ENCODE measurements at places on chromosomes 4 and X.

- no peak for DNase-seq
Observed at GRCh38 chr4:1869530-1870327, 1.5 kb upstream of the NSD2 start.

- DNase-seq, result no peak
Observed at GRCh38 chr4:32417113-32417704, 1697.0 kb downstream of the PCDH7 start.

GRCh38 chrX:123809854-123810375, 49.9 kb upstream of the XIAP start:
- no peak for DNase-seq

DNA sequence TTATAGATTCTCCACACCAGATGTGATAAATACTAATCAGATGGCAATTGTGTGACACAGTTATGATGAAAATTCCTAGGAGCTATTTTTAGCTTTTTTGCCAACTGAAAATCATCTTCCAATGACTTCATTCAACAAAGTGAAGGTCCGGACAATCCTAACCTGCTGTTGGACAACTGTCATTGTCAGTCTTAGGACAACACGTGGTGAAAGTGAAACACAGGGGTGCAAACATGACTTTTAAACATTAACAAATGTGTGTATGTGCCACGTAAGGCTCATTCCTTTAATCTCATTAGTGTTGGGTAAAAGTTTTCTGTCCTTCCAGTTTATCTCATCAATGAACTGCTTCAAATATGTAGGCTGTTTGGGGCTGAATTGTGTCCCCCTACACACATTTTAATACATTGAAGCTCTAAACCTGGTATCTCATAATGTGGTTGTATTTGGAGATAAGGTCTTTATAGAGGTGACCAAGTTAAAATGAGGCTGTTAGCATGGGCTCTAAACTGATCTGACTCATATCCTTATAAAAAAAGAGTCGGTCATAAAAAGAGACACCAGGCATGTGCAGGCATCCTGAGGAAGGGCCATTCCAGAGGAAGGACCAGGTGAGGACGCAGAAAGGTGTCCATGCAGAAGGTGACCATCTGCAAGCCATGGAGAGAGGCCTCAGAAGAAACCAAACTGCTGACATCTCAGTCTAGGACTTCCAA, 41.2 kb upstream of the SMAD1 start:
- no peak for DNase-seq

DNA sequence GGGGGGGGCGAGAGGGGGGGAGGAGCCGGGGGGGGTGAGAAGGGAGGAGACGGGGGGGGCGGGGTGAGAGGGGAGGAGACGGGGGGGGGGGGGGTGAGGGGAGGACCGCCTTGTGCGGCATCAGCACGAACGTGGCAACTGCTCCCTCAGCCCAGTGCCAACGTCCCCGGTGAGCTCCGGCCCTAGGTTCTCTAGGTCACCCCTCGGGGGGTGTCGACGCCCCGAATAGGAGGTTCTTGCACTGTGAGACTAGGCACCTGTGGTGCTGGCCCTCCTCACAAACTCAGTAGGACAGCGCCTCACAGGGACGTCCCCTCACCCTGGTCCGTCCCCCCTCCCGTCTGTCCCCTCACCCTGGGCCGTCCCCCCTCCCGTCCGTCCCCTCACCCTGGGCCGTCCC, 21.5 kb upstream of the GTPBP6 start:
- DNase-seq, result no peak

DNA sequence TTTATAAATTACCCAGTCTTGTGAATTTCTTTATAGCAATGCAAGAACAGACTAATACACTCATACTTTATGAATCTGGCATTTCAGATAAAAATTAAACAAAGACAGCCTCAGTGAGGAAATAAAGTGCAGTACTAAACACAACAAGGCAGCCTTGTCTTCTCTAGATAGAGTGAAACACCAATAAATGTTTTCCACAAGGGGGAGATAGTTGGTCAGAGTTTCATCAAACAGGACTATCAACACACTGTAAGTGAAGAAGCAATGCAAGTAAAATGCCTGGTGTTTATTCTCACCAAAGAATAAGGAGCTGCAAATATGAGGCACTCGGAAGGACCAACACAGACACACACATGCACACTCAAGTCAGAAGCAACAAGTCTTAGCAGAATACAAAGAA, 62.8 kb downstream of the FAM9B start:
- no peak for DNase-seq

- DNase-seq, result no peak
Observed at GRCh38 chrX:131987252-131987651, 35.9 kb upstream of the STK26 start.

DNA sequence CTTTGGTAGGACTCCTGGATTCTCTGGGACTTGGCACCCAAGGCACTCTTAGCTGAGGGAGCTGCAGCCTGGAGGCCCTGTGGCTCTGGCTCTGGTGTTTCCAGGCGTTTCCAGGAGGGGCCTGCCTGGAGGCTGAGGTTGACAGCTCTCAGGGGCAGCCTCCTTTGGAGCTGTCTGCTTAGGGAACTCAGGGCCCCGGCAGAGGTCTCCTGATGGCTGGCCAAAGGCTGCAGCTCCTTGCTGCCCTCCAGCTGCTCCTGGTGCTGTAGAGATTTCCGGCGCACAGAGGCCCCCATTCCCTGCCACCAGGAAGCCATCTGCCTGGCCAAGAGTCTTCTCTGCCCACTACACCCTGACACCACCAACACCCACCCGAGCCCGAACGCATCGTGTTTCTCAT, 25.3 kb upstream of the ARHGEF38 start:
- DNase-seq, result no peak

DNA sequence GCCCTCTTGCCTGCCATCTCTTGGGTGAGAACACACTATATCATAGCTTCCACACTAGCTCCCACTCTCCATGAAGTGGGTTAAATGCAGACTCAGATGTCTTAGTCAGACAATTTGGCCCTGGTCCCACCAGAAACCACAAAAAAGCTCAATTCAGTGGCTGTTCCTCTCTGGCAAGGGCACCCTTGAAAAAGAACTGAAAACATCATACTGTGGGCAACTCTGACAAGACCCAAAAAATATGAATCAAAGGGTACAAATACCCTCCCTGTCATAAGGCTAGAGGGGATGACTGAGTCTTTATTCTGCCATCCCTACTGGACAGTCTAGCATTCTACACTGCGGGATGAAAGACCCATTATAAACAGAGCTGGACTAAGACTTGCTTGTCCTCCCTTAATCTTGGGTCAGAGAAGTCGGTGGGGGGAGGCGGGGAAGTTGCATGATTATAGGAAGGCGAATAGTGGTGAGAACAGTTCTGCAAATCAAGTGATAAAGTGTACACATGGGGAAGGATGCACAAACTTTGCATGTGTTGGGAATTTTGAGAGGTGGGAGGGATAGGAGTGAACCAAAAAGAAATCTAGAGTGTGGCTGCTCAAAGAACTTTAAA, 172.1 kb downstream of the OPHN1 start:
- DNase-seq, result no peak

GRCh38 chr4:144575181-144575580, 70.8 kb upstream of the HHIP start:
- DNase-seq, result no peak

GRCh38 chr4:144647095-144647561, 1.2 kb downstream of the HHIP start:
- DNase-seq, result no peak

DNA sequence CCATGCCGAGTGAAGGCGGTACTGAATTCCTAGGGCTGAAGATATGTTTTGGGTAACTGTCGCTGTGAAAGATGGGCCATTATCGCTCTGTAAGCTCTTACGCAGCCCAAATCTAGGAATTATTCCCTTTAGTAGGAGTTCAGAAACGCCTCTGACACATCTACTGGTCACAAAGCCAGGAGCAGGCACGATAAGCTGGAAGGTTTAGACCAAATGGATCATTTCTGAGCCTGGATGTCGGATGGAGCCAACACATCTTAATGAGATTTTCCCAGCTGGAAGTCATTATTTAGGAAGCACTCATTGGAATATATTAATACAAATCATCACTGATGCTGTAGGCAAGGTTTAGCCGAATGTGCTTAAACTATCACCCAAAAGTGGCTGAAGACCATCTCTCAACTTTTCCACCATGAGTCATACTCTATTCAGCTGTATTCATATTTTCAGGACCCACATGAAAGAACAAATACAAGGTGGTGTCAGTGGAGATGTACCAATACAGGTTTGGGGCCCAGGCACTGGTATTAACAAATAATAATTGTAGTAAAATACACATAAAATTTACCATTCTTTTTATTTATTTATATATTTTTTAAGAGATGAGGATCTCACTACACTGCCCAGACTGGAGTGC, 34.2 kb upstream of the ATRX start:
- DNase-seq, result no peak

DNA sequence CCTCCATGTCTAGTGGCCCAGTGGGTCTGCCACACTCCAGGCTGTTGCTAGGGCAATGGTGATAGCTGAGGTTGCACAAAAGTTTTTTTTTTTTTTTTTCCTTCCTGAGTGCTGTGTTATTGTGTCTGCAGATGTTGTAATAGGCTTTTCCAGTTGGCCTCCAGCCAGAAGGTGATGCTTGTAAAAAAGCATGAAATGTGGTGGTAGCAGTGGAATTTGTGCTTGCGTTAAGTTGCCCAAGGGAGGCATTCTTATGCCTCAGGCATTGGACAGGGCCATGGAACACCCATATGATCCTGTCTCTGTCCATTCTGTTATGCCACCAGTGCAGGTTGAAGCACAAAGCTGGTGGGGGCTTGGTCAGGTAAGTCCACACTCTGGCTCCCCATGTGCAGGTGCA, 660.5 kb upstream of the SPANXN1 start:
- no peak for DNase-seq

- DNase-seq, result no peak
Observed at GRCh38 chr4:186695392-186695791, 28.3 kb downstream of the FAT1 start.

- no peak for DNase-seq
Observed at GRCh38 chrX:106612393-106612763, 600 bp downstream of the RADX start.

DNA sequence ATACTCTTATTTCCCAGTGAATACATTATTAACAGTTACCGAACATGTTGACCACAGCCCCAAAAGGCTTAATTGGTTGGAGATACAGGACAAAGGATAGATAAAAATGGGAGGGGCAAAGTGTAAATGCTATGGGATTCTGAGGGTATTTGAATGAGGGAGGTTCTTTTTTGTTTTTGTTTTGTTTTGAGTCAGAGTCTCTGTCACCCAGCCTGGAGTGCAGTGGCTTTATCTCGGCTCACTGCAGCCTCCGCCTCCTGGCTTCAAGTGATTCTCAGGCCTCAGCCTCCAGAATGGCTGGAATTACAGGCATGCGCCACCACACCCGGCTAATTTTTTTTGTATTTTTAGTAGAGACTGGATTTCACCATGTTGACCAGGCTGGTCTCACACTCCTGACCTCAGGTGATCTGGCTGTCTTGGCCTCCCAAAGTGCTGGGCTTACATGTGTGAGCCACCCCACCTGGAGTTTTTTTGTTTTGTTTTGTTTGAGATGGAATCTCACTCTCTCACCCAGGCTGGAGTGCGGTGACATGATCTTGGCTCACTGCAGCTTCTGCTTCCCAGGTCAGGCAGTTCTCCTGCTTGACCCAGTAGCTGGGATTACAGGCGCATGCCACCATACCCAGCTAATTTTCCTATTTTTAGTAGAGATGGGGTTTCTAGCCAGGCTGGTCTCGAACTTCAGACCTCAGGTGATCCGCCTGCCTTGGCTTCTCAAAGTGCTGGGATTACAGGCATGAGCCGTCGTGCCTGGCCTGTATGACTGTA, 9.0 kb downstream of the UBE2K start:
- no peak for DNase-seq

DNA sequence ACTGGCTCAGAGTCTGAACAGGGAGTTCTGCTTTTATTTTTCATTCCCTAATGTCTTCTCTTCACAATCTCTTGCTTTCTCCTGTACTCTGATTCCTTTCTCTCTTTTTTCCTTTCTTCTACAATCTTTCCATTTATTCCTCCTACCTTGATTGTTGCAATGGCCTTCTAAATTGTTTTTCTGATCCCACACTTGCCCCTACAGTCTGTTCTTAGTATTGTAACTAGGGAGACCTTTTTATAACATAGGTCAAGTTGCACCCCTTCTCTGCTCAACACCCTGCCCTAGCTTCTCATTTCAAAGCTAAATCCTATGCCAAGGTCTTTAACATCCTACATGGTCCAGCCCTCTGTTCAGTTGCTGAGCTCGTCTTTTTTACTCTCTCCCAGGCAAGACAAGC, 277.9 kb downstream of the GBA3 start:
- no peak for DNase-seq

DNA sequence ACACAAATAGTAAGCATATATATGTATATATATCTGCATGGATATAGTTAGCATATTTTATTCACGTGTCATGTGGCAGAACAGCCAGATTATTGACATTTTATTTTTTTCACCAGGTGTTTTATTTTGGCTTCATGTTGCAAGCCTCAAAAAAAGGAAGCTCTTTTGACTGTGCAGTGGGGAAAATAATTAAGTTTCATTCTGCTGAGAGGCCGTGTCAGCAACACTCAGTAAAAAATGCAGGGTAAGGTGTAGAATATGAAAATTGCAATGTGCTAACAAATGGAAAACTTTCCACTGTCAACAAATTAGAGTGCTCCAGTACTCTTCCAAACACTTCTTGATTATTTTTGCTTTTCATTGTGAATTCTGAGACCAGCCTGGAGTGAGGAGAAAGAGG, 511.5 kb downstream of the GLUD2 start:
- no peak for DNase-seq

- no peak for DNase-seq
Observed at GRCh38 chrX:39581411-39581810, 516.3 kb downstream of the BCOR start.

DNA sequence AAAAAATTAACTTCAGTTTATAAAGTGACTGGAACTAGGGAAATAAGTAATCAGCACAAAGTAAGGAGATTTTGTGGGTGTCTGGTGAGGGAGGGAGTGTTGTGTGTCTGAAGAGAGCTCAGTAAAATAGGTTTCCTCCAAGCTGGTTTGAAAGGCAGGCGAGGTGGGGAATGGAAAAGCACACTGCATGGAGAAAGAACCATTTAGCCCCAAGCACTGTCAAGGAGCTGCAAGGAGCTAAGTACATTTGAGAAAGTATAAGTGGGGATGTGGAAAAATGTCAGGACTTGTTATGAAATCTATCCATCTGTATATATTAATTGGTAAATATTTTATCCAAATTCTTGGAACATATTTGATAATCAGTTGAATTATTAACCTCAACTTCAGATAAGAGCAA, 956 bp downstream of the C4orf51 start:
- no peak for DNase-seq

DNA sequence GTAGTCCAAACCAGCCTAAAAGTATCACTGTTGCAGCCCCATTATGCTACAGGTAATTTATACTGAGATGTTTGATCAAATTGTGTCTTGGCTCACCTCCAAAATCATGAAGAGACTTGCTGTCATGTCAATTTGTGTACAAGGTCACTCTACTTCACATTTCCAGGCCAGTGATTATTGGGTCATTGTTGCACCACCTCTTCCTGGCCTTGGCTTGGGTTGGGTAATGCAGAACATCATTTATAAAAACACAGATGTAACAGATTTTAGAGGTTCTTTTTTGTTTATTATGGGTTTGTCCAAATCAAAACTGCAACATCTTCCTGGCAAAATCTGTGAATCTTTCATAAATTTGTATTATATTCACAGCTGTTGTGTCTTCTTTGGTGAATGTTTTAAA, 459.5 kb downstream of the ANKRD50 start:
- no peak for DNase-seq

- no peak for DNase-seq
Observed at GRCh38 chrX:150983521-150984168, 510 bp downstream of the HMGB3 start.

GRCh38 chr4:158941321-158941720, 161.6 kb upstream of the RAPGEF2 start:
- no peak for DNase-seq

Measured in BJ (cell line).